Prostate gland (tissue), 2 donors: ENCODE measurements at places on chromosomes 11 and 22.

GRCh38 chr22:49689255-49689770 is 138.4 kb downstream of the BRD1 start:
- DNase-seq = no peak

DNA sequence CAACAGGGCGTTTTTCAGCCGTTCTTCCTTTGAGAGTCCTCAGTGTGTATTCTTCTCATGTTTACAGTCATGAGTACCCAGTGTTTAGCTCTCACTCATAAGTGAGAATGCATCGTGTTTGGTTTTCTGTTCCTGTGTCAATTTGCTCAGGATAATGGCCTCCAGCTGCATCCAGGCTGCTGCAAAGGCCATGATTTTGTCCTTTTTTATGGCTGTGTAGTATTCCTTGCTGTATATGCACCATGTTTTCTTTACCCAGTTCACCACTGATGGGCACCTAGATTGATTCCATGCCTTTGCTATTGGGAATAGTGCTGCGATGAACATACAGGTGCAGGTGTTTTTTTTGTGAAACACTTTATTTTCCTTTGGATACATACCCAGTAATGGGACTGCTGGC is 23.5 kb downstream of the B3GAT1 start:
- no peak for DNase-seq

DNA sequence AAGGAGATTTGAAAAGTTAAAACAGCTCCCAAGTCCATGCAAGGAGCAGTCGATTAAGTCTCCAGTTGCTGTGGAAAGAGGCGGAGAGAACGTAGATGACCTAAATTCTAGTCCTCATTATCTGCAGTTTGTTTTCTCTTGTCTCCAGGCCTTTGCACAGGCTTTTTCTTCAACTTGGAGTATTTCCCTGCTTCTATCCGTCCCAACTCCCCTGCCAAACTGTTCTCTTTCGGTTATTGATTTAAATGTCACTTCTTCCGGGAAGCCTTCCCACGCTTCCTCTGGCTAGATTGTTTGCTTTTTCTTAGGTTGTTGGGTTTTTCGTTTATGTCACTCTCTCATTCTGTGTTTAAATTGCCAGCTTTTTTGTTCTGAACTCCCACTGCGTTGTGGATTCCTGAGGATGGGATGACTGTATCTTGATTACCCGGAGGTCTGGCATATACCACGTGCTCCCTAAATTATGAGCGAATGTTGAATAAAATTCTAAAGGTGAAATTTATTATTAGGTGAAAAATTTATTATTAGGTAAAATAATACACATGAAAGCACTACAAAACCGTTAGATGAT is 463 bp downstream of the TMEM126B start:
- no peak for DNase-seq

- no peak for DNase-seq
Measured at GRCh38 chr11:109677876-109678275, 255.9 kb downstream of the C11orf87 start.
